Colonic mucosa (tissue), 4 donors: ENCODE measurements at places on chromosomes 2 and 18. TPM values are rescaled to one million over a fixed set of nuclear protein-coding genes. Genes with fewer than 3 reads are reported as not detected.
A peak's percentile ranks its signal among the peaks of the same experiment; 100 is the strongest.

AGAP1 gene
- 62.1 TPM for total RNA-seq

DNER gene
- 0.27 TPM for total RNA-seq

MSH6 gene
- total RNA-seq = 67.4 TPM

FNDC4 gene
- 0.64 TPM for total RNA-seq

KRTCAP3 gene
- total RNA-seq = 91.8 TPM

OXER1 gene
- 3.9 TPM for total RNA-seq

HOXD8 gene
- total RNA-seq = 4.6 TPM

DNA sequence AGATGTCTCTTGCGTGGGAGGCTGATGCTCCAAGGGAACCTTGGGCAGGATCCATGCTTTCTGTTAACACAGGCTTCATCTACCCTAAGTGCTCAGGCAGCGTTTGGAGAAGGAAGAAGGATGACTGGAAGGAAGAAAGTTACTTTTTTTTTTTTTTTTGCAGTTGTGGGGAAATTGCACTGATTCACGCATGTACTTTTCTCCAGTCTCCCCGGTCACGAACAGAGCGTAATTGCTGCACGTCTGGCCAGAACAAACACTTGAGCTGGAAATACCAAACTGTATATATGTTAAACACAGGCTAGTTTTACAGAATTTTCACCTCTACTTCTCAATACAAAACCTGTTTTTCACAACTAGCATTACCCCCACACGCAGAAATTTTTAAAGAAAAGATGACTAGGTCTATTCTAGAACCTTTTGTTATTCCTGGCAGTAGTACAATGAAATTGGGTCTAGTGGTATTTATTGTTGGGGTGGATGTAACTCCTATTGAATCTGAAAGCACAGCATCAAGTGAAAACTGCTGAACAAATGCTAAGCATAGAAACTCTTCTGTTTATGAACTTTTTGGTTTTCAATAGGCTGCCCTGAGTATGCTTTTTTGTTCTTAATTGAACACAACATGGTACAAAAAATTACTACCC is 9.3 kb upstream of the SCYGR5 start:
- DNase-seq = no peak

GRCh38 chr2:111994042-111994441 is 61.0 kb upstream of the TMEM87B start:
- DNase-seq = no peak

GRCh38 chr2:1461507-1462390 is 48.5 kb downstream of the TPO start:
- DNase-seq = no peak

DNA sequence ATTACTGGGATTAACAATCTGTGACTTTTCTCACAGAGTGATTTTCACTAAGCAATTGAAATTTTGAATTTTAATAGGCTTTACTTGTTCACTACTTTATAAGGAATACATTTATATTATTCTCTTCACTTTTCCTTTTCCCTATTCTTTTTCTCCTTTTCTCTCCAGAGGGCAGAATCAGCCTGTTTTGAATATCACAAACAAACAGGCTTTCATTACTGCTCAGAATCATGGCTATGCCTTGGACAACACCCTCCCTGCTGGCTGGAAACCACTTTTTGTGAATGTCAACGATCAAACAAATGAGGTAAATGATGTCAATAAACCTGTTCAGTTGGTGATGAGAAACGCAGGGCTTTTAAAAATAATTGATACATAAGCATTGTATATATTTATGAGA is 35.3 kb downstream of the CPS1 start:
- no peak for DNase-seq

GRCh38 chr2:151655663-151656398 is 78.4 kb downstream of the NEB start:
- DNase-seq = no peak

GRCh38 chr2:230589025-230589424 is 123.6 kb upstream of the CAB39 start:
- DNase-seq = no peak

DNA sequence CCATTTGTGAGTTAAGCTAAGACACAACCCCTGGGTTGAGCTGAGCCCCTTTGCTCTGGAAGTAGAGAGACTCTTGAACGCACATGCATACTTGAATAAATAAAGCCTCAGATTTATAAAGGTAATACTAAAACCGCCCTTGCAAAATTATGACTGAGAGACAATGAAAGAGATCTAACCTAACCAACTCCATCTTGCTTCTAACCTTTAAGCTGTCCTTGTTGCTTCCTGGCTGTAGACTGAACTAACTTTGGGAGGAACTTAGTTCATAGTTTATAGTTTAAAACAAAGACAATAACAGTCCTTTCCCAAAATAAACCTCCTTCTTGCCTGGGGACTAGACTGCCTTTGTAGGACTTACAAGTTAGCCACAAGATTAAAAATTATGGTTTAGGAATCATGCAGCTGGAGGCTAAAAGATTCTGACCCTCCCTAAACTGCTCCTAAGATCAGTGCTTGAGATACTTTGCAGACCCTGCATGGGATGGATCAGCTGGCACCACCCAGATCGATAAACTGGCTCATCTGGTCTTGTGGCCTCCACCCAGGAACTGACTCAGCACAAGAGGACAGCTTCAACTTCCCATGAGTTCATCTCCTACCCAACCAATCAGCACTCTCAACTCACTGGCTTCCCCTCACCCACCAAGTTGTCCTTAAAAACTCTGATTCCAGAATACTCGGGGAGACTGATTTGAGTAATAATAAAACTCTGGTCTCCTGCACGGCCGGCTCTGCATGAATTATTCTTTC is 240.2 kb upstream of the SLC14A2 start:
- no peak for DNase-seq

GRCh38 chr2:170817093-170818035 is 677 bp downstream of the GAD1 start:
- no peak for DNase-seq

DNA sequence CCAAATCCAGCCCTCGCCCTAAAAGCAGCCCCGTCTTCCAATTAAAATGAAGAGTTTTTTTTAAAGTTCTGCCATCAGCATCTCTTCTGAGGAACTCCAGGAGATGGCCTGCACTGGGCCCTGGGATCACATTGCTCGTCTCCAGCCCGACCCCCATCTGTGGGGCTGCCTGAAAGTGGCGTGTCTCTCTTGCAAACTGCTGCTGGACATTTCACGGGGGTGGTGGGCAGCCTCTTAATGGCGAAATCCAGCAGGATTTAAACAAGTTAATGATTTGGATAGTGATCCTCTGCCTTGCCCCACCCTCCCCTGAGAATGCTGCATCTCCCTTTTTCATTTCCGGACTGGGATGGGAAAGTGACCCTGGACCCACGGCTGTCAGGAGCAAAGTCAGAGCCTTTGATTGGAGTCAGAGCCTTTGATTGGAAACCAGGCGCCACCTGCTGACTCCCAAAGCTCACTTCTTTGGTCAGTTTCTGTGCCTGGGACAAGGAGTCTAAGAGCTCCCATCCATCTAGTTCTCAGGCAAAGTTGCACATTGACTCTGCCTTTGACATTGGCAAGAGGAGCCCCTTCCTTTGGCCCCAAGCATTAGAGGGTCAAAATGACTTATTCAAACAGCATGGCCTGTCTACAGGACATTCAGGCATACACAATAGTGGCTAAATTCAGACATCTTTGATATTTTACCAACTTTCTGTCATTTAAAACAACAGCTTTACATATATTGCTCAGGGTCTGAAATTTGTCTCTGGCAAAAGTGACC is 155.2 kb downstream of the SH3BP4 start:
- peak; percentile 70 for DNase-seq

DNA sequence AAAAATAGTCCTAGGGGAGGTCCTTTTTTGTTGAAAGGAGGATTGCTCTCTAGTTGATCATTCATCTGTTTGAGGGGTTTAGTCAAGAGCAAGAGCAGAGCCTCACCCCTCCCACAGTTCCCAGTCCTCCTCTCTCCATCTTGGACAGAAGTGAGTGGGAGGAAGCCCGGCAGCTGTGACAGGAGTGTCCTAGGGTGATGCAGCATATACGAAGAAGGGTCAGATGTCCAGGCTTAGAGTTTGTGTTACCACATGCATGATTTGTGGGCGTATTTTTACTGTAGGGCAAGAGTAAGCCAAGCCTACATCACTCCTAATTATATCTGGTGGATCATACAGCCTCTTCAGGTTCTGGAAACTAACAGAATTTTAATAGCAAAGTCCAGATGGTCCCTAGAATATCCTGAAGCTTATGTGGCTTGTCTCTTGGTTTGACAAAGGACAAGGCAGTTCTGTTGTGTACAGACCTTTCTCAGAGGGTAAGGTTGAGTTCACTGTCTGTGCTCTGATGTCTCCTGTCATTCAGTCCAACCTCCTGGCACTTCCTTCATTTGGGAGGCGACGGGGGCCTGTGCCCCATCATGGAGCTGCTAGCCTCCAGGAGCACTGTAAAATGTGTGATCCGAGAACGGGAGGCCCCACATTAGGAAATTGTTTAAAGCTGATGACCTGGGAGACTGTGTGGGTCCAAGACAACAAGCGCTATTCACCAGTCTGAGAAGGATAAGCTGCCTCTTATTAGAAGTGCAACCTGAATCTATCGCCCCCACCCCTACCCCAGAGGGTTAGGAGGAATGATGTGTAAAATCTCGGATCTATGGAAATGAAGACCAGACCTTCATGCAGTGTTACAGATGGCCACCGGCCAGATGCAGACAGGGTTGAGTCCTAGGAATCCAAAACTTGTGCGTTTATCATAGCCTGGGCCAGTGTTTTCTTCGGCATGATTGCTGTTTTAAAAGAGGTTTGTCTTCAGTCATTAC is 6.9 kb downstream of the CEP68 start:
- DNase-seq = no peak
